ENCODE measurements at places on chromosomes 3 and 15.

DNA sequence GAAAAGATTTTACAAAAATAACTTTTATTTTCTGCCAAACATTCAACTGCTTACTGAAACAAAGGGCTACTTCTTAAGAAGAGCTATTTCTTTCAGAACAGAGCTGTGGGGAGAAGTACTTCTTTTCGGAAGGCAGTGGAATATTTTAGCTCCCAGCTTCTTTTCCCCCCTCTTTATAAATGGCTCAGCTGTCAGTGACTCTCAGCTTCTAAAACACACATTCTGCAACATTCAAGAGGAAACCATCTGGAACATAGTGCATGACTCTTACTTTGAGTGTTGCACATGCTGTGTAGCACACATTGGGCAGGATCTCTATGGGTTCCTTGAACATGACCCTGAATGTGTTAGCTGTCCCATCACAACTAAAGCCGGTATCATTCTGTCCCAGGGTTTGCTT is 7.0 kb upstream of the C15orf40 start:
- DNase-seq, result no peak

GRCh38 chr3:27544372-27544865 is 60.2 kb upstream of the SLC4A7 start:
- DNase-seq, result no peak

DNA sequence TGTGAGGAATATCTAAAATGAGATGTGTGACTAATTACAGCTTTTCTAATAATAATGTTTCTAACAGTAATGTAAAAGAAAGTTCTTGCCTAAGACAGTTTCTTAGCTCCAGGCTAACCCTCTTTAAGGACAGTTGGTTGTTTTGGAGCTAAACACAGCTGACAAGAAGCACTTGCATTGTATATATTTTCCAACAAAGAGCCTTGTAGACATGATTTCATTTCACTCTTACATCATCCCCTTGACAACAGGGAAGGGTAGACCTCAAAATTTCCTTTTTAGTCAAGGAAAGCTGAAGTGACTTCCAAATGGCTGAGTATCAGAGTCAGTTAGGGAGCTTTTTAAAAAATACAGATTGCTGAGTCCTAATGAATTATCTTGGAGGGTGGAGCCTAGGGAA is 4.1 kb downstream of the ARID3B start:
- no peak for DNase-seq

DNA sequence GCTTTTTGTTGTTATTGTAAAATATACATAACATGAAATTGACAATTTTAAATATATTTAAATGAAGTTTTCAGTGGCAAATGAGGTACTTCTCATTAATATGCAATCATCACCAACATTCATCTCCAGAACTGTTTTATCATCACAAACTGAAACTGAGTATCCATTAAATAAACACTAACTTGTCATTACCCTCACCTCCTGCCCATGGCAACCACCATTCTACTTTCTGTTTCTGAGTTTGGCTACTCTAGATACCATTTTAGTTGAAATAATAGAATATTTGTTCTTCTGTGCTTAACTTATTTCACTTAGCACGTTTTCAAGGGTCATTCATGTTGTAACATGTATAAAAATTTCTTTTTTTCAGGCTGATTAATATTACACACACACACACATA is 834.3 kb downstream of the PLOD2 start:
- DNase-seq, result no peak

DNA sequence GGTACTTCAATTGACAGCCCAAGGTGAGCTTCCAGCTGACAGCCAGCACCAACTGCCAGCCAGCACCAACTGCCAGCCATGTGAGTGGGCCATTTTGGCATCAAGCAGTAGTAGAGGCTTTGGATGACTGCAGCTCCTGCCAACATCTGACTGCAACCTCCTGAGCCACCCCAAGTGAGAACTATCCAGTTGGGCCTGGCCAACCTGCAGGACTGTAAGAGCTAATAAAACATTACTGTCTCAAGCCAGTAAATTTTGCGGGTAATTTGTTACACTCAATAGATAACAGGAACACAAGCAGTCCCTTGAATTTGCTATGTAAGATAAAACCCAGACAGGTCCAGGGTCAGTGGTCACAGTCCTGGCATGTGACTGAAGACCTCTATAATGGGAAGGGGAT is 29.7 kb downstream of the EPHB1 start:
- DNase-seq, result peak; percentile 61

Data from cerebellar nuclear complex (tissue), 1 donor.